ENCODE measurements at places on chromosomes 7 and 10.
A peak's percentile ranks its signal among the peaks of the same experiment; 100 is the strongest.

GRCh38 chr10:122911889-122912484 lies 1.6 kb downstream of the FAM24A start:
- no peak for DNase-seq

DNA sequence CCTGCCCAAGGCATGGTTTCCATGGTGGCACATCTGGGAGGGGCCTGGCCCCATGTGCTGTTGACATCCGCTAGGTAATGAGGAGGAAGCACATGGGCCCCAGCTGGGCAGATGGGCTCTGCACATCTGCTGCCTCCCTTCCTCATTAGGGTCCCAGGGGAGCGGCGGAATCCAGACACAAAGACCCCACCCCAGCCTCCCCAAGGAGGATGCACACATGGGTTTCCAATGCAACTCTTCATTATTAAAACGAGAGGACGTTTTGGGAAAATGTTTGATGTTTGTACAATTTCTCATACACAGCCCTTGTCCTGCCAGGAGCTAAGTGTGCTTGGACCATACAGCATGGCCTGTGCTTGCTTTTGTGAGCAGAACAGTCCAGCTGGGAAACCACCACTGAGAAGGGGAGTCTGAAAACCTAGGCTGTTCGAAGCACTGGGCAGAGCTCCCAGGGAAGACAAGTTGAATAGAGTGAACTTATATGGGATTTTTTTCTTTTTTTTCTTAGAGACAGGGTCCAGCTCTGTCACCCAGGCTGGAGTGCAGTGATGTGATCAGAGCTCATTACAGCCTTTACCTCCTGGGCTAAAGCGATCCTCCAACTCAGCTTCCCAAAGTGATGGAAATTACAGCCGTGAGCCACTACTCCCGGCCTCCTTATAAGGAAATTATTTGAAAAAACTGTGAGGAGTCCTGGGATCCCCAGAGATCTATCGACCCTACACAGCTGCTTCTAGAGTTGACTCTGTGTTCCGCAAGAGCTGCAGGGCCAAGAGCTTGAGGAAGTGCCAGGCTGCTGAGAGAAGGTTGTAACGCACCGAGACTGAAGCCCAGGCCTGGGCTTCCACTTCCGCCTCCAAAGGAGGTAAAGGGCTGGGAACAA lies 23.4 kb downstream of the FAM107B start:
- no peak for DNase-seq

DNA sequence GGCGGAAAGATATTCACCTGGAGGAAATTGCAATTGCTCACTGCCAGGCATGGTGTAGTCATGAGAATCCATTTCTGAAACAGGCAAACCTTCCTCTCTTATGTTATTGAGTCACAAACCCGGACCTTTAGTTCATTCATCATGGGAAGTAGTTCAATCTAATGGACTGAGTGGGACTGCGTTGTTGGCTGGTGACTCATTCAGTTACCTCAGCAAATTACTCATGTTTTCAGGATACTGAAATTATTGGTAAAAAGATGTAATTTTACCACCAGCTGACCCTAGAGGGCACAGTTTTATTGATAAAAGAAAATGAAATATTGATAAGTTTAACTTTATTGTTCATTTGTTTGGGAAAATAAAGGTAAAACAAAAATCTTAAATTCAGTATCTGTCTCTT lies 1194.4 kb upstream of the SORCS1 start:
- DNase-seq, result no peak

GRCh38 chr10:22665329-22665728 lies 49.0 kb downstream of the PIP4K2A start:
- DNase-seq, result no peak

- no peak for DNase-seq
Measured at GRCh38 chr10:102644066-102644645, at the start of gene TRIM8. Gene TRIM8, plus strand, starts transcription at chr10:102644479. Its CDS starts 139 bp downstream, at chr10:102644618.

- no peak for DNase-seq
Measured at GRCh38 chr7:29636009-29636351, 72.3 kb downstream of the PRR15 start.

DNA sequence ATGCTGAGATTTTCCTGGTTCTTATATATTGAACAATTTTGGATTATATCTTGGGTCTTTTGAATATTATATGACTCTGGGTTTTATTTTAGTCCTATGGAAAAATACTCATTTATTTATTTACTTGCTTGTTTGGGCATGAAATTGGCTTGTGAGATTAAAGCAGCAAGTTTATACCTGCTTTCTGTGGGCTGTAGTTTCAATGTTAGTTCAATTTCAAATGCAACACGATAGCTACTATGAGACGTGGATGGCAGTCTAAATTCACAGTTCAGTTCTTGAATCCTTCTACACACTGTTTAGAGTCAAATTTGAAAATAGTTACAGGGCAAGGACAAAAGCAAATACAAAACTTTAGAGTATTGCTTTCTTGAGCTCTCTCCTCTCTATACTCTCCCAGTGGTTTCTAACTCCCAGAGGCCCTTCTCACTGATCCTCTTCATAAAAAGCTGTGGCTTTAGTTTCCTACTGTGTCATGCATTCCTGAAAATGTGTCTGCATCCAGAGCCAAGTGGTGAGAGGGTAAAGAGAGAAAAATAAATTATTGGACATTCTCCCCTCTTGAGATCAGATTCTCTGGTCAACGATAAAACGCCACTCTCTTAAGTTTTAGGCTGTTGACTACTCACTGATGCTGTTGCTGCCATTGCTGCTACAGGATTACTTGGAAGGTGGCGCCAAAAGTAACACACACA lies 34.4 kb downstream of the POLR1F start:
- no peak for DNase-seq

- DNase-seq, result no peak
Measured at GRCh38 chr10:15227611-15228372, 59.3 kb upstream of the NMT2 start.

DNA sequence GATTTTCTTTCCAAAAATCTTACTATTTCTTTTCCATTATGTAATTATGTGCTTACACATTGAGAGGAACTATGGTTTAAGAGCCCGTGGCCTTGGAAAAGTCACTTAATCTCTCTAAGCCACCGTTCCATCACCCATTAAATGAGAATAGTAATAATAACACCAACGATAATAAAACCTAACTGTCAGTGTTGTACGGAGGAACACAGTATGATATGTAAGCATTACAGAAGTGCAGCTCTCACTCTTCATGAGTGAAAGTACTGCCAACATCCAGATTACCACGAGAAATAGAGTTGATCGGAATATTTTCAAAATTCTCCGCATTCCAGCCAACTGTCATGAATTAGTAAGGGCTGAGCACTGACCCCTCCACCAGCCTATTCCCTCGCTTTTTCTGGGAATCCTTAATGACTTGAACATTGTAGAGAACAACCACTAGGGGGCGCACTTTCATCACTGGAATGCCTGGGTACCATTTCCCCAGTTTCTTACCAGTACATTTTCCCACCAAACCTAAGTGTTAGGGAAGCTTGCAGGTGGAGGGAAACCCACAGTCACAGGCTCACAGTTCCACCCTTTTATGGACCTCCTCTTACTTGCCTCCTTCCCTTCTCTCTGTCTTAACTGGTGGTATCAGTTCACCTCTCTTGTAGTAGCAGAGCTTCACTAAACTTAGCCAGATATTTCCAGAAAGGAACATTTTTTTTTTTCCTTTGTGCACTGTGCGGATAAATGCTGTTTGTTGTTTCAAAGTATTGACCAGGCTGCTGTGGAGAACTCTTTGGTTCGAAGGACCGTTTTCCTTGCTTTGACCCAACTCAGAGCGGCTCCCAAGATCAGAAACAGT lies 27.8 kb downstream of the NKX2-3 start:
- peak; percentile 66 for DNase-seq

DNA sequence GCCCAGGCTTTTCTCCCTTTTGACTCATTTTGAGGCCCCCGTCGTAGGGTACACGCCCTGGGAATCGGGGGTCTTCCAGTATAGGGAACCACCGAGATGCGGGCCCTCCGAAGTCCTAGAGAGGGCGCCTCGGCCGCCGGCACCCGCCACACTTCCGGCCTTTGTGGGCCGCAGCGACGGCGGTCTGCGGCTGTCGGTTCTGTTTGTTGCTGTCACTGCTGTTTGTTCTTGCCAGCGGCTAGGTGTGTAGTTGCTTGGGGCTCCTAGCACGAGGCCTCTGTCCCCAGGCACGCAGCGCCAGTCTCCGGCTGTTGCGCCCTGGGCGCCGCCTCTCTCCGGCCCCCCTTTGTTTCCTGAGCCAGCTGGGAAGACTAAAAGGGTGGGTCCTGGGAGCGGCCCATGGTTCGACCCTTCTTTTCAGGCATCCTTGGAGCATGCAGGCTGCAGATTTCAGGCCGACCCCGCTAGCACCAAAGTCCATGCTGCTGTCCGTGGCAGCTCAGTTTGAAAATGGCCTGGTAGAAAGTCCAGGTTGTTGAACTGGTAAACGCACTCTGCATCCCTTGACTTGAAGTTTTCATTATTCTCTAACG lies 17.8 kb upstream of the ZKSCAN1 start:
- peak; percentile 78 for DNase-seq

Data from NCI-H2227 treated with DMSO at 0.1 percent for 48 hours (cell line).